ENCODE measurements at places on chromosomes 4 and X.

GRCh38 chr4:82217986-82218715 lies 155.6 kb downstream of the HNRNPD start:
- no peak for DNase-seq

DNA sequence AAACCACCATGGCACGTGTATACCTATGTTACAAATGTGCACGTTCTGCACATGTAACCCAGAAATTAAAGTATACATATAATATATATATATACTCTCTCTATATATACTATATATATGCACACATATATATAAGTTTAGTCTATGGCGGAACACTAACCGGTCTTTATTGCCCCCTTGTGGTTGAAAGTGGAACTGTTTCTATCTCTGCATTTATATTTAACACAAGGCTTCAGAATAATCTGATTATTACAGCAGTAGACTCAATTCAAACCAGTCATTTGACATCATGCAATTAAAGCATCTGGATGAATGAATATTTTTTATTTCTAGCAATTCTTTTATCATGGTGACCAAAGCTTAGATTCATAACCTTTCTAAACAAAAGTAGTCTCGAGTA lies 14.6 kb downstream of the RAB9B start:
- DNase-seq = no peak

DNA sequence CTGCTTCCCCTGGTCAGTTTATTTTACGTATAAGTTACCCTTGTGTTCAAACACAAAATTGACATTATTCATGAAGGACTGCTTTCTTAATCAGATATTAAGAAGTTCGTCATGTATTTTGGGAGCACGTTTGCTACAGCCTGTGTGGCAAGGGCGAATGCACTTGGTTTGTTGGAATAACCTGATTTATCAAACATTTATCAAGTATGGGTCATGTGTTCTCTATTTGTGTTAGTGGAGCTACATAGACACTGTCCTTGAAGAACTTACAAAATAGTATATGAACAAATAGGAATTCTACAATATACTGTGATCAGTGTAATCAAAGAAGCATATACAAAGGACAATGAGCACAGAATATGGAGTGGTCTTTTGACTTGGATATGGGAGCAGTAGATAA lies 22.4 kb downstream of the RAB33B start:
- no peak for DNase-seq

GRCh38 chr4:53576676-53577372 lies 14.5 kb downstream of the LNX1 start:
- DNase-seq = no peak

DNA sequence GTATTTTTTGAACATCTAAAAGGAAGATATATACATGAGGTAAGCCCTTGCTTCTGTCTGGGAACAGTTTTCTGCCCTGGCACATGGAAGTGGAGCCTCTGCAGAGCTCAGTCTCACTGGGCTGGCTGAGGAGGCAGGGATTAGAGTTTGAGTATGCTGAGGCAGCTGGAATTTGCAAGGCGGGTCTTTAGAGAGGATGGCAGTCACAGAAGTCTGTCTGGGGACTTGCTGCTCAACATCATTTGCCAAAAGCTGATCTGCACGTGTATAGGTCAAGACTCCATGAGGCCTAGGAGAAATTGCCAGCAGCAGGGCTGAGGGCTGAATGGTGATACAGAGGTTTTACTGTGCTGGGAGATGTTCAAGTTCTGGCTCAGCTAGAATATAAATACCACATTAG lies 163.6 kb upstream of the ANK2 start:
- DNase-seq = no peak

GRCh38 chrX:10726647-10727046 lies 106.3 kb upstream of the MID1 start:
- DNase-seq = no peak

GRCh38 chrX:133415276-133416105 lies at the start of gene GPC4:
Gene GPC4 (minus strand): TSS chrX:133415489. CDS start chrX:133414965, 524 bp downstream.
- DNase-seq = no peak

DNA sequence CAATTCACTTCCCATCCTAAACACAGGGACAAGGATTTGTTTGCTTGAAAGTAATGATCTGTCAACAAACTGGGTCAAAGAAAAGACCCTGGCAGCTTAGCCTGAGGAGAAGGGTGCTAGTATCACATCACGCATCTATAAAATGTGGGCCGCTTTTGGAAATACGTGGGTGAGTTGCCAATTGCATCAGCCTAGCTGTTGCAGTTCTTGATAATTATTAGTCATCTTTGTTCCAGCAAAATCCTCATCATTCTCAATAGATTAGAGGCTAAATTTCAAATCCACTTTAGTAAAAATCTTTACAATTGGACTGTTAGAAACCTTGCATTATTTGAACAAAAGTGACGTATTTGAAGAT lies 33.6 kb upstream of the TAPT1 start:
- no peak for DNase-seq

DNA sequence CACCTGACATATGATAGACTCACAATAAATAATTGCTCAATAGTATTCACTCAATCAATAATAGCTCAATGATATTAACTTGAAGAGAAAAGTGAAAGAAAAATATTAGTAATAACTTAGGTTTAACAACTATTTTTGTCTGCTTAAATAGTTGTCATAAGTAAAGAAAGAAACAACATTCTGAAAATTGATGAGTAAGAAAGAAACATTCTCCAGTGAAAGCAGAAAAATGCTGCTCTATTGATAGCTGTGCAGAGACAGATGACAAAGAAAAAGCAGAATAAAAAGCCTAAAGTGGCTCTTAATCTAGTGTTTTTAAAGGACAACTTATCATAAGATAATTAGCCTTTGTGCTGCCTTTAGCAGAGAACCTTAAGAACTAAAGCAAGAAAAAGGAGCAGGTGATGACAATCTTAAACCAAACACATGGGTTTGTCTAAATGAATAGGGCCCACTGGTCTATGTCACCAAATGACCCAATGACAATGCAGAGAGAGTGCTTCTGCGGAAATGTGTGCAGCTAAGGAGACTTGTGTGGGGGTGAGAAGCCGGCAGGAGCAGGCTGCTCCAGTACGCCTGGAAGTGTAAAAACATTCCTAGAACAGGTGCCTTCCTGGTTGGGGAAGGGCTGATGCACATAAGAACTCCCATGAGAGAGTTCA lies 13.2 kb downstream of the HS3ST1 start:
- DNase-seq = no peak

DNA sequence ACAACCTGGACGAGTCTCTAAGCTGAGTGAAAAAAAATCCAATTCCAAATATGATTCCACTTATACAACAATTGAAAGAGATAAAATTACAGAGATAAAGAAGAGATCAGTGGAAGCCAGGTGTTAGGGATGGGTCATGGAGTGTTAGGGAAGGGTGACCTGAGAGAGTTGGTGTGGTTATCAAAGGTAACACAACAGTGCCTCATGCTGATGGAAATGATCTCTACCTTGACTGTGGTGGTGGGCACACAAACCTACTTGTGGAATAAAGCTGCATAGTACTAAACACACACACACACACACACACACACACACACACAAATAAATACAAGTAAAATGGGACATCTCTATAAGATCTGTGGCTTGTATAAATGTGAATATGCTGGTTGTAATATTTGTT lies 26.0 kb downstream of the BEND2 start:
- no peak for DNase-seq

GRCh38 chr4:111761531-111761930 lies 383.7 kb upstream of the FAM241A start:
- no peak for DNase-seq

- no peak for DNase-seq
These were observed 147.3 kb downstream of the VEGFC start for GRCh38 chr4:176645246-176645960.

DNA sequence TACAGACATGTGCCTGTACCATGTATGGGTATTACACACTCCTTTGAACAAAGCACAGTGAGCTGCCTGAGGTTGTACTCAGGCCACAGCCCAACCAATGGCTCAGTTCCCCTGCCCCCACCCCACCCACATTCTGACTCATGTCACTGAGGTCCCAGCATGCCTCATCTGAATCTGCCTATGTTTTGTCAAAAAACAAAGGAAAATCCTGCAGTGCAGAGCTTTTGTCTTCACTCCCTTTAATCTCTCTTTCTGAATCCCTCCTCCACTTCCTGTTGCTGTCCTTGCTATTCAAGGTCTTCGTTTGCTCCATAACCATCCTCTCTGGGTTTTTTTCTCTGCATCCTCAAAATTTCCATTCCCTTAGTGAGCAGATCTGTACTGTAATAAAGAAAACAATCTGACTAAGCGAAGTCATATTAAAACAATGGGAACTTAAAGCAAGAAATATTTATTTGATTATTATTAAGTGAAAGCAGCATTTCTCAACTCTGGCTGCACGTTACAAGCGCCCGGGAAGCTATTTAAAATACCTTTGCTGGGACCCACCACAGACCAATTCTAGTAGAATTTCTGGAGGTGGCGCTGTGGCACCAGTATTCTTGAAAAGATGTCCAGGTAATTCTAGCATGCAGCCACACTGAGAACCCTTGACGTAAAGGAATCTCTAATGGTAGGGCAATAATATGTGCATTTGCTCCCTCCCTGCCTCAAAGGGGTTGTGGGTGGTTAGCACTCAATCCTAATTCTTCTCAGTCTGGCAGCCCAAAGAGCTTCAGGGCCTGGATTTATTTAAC lies 8.7 kb downstream of the GUCY2F start:
- no peak for DNase-seq

GRCh38 chr4:102438396-102439235 lies 62.5 kb upstream of the NFKB1 start:
- no peak for DNase-seq

DNA sequence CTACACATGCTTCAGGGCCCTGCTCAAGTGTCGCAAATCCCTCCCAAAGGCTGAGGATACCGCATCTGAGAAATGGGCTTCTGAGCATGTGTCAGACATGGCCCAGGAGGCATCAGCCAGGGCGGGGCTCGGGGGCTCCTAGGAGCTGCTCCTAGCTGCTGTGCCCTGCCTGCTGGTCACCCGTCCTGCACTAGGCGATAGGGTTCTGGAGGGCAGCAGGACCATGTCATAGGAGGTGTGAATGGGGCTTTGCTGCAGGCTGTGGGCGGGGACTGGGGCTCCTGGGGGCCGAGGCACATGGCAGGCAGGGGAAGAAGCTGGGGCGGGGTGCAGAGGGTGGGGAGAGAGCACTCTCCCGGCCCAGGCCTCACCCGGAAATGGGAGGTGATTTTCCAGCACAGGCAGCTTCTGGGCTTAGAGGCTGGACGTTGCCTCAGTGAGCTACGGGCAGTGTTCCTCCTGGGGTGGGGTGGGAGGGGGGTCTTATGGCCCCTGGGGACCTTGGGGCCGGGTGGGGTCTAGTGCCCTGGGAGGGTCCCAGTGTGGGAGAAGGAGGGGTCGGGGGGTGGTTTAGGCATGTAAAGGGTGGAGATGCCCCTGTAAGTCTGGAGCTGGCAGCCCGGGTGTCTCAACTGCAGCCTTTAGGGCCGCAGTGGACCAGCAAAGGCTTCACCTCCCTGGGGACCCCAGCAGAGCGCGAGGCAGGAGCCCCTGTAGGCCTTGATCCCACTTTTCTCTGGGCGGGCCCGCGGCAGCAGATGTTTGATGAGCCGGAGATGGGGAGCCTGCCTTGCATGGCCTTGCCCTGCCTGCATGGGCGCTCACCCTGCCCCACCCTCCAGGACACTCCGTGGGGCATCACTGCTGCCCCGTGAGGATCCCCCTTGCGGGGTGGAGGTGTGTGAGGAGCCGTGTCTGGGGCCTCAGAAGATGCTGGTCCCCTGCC lies 98.6 kb upstream of the LRPAP1 start:
- DNase-seq = no peak

DNA sequence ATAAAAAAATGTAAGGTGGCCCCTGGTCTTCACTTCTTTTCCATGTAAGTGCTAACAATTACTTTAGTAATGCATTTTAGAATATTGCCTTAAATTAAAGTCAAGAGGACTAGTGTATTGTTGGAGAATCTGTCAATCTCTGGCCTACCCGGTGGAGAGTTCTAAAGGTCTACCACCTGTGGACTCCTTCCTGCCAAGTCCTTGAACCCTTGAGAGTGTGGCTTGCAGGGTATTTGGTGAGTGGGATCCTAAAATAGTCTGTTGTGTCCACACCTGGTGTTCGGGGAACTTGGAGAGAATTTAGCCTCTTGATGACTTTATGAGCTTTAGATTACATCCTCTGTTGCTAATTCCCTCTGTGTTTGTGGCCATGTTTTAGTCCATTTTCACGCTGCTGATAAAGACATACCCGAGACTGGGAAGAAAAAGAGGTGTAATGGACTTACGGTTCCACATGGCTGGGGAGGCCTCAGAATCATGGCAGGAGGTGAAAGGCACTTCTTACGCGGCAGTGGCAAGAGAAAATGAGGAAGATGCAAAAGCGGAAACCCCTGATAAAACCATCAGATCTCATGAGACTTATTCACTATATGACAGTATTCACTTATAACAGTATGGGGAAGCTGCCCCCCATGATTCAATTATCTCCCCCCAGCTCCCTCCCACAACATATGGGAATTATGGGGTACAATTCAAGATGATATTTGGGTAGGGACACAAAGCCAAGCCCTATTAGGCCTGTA lies 23.8 kb downstream of the DDIT4L start:
- DNase-seq = no peak

DNA sequence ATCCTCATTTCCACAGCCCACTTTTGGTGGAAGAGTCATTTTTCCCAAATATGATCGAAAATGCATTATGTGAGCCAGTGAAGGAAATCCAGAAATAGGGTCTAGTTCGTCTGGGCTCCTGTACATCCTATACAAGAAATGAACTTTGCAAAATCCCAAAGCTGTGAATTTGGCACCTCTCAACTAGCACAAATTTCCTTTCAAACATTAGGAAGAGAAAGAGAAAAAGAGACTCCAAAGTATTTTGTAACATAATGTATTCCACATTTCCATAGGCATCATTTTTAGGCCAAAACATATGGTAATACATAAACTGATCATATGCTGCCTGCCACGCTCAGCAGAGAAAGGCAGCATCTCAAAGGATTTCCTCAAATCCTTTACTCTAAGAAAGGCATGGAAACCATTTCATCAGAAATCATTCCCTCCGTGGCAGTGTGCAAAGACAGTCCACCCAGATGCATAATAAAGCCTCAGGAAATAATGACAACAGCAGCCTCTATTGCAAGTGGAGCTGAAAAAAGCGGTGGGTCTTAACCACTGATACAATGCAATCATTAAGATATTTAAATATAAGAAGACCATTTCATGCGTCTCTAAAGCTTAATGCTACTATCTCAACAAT lies 56.8 kb downstream of the ANOS1 start:
- DNase-seq = no peak

GRCh38 chr4:79163981-79164490 lies 161.8 kb downstream of the NAA11 start:
- DNase-seq = no peak

DNA sequence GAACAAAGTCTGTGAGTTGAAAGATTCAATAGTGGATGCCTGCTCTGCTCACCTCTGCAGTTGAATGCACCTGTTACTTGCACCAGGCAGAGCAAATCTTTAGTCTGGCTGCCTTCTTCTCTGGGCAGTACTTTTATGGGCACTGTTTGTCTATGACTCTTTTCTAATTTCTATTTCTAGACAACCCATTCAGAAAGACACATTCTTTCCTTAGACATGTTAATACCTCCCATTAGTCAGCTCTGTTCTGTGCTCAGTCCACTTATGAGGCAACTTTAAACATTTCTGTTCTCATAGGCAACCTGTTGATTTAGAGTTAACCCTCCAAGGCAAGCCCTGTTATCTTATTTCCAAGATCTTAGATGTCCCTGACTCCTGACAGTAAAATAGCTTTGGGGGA lies 108.9 kb downstream of the SYNPO2 start:
- no peak for DNase-seq

Data from T-cell (primary cell).